Renal pelvis (tissue), 12 donors: ENCODE measurements at places on chromosomes 2 and 18. TPM values are rescaled to one million over a fixed set of nuclear protein-coding genes. Genes with fewer than 3 reads are reported as not detected.

DNA sequence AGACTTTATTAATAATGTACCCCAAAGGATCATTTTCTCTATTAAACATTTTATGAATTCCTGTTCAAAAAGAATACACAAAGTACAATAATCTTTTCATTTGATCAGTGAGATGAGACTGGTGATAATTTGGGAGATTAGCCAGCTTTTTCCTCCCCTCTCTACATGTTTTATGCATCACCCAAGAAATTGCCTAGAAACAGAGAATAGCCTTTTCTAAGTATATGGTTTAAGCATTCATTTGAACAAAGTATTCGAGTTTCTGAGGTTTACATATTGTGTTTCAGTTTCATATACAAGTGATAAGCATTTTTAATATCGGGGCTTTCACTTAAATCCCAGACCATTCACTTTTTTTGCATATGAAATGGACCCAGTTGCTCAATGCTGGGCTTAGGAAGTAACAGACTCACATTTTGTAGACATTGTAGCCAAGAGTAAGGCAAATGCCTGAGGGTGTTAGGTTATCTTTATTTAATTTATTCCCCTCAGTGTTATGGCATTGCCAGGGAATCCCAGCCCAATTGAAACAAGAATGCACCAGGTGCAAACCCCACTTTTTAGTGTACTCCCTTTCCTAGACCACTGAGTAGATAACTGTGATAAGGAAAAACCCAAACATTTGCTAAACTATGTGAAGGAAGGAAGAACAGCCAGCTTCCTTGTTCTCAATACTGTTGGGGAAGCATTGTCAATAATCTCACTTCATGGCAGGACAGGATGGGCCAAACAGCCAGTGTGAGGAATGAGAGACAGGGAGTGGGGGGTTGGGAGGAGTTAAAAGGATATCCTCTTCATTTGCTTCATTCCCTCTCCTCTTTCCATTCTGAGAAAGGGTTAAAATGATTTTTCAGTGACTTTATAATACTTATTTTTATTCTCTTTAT, 3.5 kb downstream of the CPO start:
- no peak for DNase-seq

DNA sequence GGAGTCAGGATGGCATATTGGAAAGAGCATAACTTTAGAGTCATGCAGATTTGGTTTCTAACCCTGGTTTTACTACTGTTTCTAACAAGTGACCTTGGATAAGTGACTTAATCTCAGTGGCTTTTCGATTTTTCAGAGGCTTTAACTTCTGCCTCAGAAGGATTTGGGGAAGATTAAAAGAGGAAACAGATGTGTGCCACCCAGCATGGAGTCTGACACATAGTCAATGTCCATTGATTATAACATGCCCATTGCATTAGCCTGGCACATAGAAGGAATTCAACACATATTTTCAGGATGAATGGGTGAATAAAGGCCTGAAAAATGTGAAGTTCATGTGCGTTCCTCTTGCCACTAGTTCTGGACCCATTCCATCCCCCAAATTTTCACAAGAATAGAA, 438.2 kb downstream of the EPHA4 start:
- no peak for DNase-seq

DNA sequence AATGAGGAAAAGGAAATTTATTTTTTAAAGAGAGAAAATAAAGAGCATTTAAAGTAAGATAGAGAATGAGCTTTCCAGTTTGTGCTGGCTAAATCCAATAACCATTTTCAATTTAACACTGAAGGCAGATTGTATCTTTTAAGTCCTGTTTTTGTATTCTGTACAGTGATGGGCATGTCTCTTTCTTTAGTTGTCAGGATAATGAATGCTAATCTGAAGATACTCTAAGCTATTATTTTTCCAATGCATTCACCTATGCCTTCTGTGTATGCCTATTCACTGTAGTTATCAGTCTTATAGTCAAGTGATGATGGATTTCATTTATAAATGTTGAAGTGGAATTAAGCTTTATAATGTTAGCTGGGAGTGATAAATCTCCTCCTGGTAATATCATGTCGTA, 101.4 kb downstream of the DYNAP start:
- DNase-seq = no peak

DNA sequence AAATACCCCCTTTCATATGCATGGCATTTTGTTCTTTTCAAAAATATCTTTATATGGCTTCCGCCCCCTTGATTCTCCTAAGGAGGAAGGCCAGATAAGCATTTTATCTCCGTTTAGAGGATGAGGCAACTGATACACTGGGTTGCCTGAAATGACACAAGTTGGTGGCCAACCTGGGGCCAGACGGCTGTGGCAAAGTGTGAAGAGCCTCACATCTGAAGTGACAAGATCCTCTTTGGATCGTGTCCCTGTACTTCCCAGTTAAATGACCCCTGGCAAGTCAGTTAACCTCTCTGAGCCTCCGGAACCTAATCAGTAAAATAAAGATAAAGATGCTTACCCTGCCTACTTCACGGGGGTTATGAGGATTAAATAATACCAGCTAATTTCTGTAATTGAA, 4.6 kb downstream of the SETBP1 start:
- DNase-seq = no peak

- DNase-seq = no peak
Observed at GRCh38 chr2:200871151-200871550, 6.7 kb upstream of the CLK1 start.

DNA sequence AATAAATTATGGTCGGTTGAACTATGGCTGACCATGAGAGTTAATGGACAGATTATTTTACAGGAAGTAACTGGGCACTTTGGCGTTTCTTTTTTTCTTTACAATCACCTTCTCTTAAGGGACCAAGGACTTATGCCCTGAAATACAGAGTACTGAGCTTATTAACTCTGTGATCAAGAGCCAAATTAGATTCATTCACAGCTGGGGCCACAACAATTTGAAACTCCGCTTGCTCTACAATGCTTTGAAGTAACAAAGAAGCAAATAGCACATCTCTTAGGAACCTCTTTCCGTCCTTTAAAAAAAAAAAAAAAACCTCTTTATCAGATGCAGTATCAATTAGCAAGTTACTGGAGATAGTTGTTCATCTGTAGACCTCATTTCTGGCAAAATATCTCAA, 112.0 kb downstream of the LYPD6 start:
- no peak for DNase-seq

DNA sequence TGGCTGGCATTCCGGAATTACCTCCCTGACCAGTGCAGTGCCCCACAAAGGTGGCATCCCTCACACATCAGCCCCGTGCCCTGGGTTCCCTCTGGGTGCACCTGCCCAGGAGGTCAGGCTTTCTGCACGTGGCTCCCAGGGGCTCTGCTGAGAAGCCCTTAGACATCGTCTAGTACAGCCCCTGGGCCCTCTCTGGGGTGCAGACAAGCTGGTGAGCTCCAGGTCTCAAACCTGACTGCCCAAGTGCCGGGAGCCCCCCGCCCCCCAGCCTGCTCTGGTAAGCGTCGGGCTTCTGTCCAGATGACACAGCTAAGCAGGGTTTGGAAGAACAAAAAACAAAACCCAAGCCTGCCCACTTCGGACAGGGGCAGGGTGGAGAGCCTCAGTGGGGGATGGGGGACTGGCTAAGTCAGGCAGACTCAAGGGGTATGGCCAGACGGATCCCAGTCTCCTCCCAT, 20.2 kb downstream of the TWIST2 start:
- no peak for DNase-seq

DNA sequence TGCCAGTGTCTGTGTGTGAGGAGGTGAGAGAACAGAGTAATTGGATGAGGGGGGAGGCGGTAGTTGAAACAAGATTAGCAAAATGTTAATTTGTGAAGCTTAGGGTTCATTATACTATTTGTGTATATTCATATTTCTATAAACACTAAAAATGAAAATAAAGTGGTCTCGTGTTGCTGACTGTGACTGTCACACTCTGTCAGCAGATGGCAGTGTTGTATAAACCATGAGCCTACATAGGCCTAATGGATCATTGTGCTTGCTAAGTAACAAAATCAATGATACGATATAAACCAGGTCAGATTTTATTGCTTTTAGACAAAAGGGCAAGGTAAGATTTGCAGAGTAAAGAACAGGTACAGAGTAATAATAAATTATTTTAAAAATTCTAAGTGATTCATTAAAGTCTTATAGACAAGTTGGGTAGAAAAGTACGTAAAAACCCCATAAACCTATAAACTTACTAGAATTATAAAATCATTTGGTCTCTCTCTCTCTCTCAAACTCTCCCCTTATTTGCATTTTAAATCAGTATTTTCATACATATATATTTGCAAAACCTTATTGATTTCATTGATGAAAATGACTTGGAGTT, 182.7 kb downstream of the RPIA start:
- DNase-seq = peak; percentile 44

- no peak for DNase-seq
Observed at GRCh38 chr18:12417687-12418086, 10.0 kb downstream of the PRELID3A start.

DNA sequence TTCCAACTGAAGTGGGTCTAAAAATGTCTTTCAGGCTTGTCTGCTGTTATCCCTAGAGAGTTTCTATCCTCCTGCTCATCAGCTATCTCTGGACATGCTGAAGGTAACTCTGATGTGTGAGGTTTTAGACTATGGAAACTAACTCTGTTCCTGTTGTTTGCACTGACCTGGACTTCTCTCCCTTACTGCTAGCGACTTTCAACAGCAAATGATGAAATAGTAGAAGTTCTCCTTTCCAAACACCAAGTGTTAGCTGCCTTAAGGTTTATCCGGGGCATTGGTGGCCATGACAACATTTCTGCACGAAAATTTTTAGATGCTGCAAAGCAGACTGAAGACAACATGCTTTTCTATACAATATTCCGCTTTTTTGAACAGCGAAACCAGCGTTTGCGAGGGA, 26.9 kb downstream of the RMC1 start:
- no peak for DNase-seq

- no peak for DNase-seq
Observed at GRCh38 chr2:237475704-237476141, 11.3 kb upstream of the MLPH start.

- DNase-seq = no peak
Observed at GRCh38 chr2:156486147-156486546, 50.0 kb downstream of the GPD2 start.

GRCh38 chr2:10169053-10169578, 46.6 kb downstream of the RRM2 start:
- DNase-seq = no peak

GRCh38 chr2:237874585-237875161, 15.2 kb downstream of the RAMP1 start:
- DNase-seq = no peak

DNA sequence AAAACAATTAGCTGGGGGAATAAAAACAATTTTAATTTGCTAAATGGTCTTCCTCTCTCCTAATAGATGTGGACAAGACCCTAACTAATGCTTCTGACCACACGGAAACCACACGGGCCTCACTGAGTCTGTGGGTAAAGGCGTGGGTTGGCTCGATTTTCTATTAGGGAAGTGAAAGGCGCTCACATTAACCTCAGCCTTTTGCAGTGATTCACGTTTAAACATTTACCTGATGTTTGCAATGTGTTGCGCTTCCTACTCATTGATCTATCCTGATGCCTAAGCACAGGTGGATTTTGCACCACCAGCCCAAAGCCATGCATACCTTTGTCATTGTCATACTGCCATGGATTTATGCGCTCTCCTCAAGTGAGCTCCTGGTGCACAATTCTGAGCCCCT, 35.6 kb upstream of the NRP2 start:
- no peak for DNase-seq

DNA sequence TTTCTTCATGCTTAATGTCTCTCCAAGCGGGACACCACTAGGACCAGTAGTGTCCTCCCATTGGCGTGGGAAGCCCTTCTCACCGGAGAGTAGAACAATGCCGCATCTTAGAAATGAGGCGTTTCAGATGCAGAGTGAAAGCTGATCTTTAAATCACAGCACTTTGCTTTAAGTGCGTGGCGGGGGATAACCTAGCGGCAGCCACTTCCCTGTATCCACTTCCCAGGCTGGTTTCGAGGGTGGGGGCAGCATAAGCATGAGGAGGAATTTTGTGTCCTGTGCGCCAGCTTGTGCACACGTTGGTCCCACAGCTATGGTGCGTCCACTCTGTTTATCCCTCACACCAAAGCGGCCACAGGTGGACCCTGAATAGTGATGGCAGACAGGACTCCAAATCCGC, 63.1 kb downstream of the MBP start:
- no peak for DNase-seq

GRCh38 chr2:87401726-87402345, 346.1 kb upstream of the PLGLB2 start:
- DNase-seq = no peak

DNA sequence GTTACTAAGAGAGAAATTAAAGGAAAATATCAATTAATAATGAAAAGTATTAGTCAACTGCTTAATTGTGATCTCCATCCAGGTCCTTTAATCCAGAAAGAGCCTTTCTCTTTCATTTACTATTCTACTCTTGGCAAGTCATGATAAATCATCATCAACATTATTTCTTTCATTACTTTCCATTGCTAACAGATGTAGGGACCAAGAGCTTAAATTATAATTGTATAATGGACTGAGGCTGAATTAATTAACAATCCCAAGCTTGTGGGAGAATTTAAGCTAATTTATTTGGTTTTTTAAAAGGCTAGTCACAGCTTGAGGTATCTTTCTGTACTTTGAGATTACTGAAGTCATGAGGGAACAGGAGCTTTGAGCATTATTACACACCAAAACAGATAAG, 223.9 kb downstream of the ERBB4 start:
- no peak for DNase-seq

GRCh38 chr2:100747551-100747950, 72.4 kb upstream of the NPAS2 start:
- DNase-seq = no peak

DNA sequence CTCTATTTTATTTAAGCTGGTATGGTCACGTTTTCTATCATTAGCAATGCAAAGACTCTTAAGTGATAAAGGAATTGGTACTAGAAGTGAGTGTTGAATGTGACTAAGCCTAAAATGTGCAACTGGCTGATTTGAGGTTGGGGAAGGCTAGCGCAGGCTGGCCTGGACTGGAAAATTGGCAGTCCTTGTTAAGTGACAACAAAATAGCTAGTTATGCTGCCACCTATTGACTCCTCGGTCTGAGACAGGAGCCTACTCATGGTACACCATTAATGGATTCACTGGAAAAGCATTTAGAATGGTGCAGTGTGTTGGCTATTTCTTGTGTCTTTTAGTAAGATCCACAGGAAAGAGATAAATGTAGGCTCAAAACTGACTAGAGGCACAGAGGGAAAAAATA, 5.7 kb upstream of the WIPF1 start:
- no peak for DNase-seq

The AMMECR1L gene
- 27.0 TPM for polyA plus RNA-seq

The IL36RN gene
- polyA plus RNA-seq = not detected

The ID2 gene
- polyA plus RNA-seq = 311 TPM

The NPC1 gene
- 18.1 TPM for polyA plus RNA-seq

The COBLL1 gene
- 119 TPM for polyA plus RNA-seq

The ZEB2 gene
- polyA plus RNA-seq = 132 TPM

The PSMD1 gene
- 98.7 TPM for polyA plus RNA-seq

The DGUOK gene
- 63.6 TPM for polyA plus RNA-seq

The LYG2 gene
- 0.99 TPM for polyA plus RNA-seq

The SDC1 gene
- 34.5 TPM for polyA plus RNA-seq

The C1QL2 gene
- polyA plus RNA-seq = not detected

The GPR45 gene
- 0.09 TPM for polyA plus RNA-seq
